ENCODE measurements at places on chromosomes 3 and 15.

- no peak for DNase-seq
These were observed 69.1 kb upstream of the MAGI1 start for GRCh38 chr3:66107855-66108254.

GRCh38 chr15:80587816-80588456 is 107.2 kb upstream of the ABHD17C start:
- no peak for DNase-seq

GRCh38 chr3:48429960-48430707 is at the start of gene PLXNB1:
TSS of gene PLXNB1 (minus strand) at chr3:48430086. CDS start at chr3:48424611, 5,475 bp downstream.
- no peak for DNase-seq

DNA sequence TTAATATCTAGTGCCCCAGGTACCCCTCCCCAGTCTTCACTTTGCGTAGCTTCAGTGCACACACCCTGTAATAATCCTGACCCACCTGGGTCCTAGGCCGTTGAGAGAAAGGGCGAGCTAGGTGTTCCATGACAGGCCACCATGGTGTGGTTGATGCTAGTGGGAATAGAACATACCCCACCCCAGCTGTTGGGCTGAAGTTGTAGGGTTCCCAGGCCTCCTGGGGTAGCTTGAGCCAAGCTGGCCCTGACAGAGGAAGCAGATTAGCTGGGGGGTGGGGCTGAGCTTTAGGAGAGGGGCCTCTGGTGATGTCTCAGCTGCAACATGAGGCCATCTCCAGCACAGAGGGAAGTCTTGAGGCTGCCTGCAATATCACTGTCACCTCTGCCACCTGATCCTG is 40.5 kb downstream of the RAB11A start:
- DNase-seq = no peak

DNA sequence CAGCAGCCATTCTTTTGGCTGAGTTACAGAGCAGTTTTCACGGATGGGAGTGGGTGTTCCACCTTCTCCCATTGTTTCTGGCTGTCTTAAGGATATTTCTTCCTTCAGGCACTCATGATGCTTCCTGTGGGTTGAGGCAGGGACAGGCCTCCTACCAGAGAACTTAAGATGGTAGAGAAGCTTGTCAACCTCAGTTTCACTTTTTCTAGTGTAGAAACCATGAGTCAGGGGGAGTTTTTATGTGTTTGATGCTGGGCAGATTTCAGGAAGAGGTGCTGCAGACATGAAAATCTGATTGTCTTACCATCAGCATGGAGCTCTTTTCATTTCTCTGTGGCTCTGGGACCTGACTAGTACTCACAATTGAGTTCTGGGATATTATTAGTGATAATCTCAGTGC is 48.7 kb upstream of the VEPH1 start:
- no peak for DNase-seq

- DNase-seq = no peak
These were observed 25.2 kb downstream of the NIPA1 start for GRCh38 chr15:22811640-22812039.

DNA sequence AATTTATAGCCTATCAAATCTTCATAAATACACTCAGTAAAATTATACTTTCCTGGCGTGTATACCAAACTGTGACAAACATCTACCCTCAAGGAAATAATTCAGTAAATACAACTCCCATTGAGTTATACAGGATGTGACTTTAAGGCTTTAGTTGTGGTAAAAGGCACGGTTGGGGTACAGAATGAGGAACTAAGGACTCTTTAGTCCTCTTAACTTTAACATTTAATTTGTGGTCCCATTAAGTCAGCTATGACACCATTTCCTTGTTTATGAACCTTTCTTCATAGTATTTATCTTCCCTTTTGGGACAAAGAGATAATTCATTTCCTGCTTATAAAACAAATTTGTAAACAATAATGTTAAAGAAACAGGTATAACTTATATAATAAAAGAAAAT is 30.2 kb downstream of the IFT80 start:
- no peak for DNase-seq

GRCh38 chr15:76208786-76209424 is 102.4 kb downstream of the ETFA start:
- DNase-seq = no peak

- DNase-seq = no peak
These were observed 10.3 kb downstream of the CACNA2D3 start for GRCh38 chr3:54132685-54133084.

- DNase-seq = no peak
These were observed 119.9 kb upstream of the TJP1 start for GRCh38 chr15:29942143-29942542.

GRCh38 chr3:192875971-192876565 is 41.6 kb downstream of the MB21D2 start:
- no peak for DNase-seq

- DNase-seq = no peak
These were observed 218.1 kb downstream of the ADAMTSL3 start for GRCh38 chr15:83871808-83872559.

- DNase-seq = no peak
These were observed 6.2 kb downstream of the CILP start for GRCh38 chr15:65204931-65205660.

GRCh38 chr3:70539908-70540307 is 227.5 kb upstream of the MDFIC2 start:
- DNase-seq = no peak

DNA sequence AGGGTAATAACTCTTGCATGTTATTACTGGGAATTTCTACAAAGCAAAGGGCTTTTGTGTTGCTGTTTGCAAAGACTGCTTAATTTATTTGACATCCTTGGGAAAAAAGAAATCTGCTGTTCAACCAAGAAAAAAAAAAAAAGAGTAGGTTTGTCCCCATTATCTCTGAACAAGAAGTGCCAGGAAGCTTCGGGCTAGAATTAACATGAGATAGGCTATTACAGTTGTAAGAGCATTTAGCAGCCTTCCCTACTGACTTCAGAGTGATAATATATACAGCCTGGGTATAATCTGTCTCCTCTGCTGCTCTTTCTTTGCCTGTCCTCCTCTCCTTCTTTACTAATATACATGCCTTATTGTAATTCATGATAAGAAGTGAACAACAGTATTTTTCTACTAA is 23.3 kb upstream of the CHMP2B start:
- DNase-seq = no peak

- DNase-seq = no peak
These were observed 60.2 kb upstream of the SLC4A7 start for GRCh38 chr3:27544372-27544865.

GRCh38 chr3:50512131-50512530 is 8.7 kb upstream of the CACNA2D2 start:
- no peak for DNase-seq

- DNase-seq = no peak
These were observed 123.0 kb downstream of the SUCLG2 start for GRCh38 chr3:67531181-67532101.

- DNase-seq = no peak
These were observed 158.5 kb upstream of the TPM1 start for GRCh38 chr15:62883938-62884479.

DNA sequence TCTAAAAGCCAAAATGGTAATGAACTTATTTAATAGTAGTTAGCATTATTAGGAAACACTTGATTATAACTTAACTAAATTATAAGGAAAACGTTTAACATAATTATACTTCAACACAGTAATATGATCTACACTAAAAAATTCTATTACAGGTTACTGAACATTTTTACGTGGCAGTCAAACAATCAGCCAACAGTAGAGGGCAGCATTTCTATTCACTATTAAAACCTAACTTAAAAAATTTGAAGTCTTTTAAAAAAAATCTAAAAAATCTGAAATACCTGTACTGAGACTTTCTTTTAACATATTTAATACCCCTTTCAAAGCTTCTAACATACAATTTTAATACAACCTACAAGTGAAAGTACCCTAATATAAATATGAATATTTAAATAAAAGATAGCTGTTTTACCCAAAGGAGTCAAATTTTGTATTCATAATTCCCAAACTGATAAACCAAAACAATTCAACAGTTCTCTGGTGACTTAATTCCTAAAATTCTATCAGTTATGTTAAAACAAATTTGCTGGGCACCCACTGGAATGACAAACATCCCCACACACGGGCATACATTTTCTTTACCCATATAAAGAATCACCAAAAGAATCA is 41.5 kb downstream of the DLG1 start:
- peak; percentile 60 for DNase-seq

- no peak for DNase-seq
These were observed 290.5 kb upstream of the VEPH1 start for GRCh38 chr3:157793745-157794144.

DNA sequence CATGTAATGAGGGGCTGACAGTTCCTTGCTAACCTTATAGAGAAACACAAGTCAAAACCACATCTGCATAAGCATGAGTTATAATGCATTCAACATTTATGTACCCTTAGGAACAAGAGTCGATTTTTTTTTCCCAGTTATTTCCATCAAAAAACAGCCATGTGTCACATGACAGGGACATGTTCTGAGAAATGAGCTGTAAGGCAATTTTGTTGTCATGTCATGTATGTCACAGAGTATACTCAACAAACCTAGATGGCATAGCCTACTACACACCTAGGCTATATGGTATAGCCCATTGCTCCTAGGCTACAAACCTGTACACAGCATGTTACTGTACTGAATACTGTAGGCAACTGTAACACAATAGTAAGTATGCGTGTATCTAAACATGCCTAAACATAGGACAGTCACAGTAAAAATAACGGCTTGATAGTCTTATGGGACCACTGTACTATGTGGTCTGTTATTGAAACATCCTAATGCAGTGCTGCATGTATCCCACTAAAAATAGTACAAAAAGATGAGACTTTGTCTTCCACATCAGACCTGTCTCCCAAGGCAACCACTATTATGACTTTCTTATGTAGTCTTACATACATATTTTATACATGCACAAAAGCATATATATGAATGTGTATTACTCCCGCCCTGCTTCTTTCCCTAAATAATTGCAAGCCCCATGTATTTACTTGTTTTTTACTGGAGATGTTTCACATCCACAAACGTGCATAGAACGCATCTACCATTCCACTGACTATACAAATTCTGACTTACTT is 34.9 kb downstream of the LINS1 start:
- DNase-seq = no peak

GRCh38 chr3:114374433-114374990 is 80.7 kb downstream of the TIGIT start:
- no peak for DNase-seq

DNA sequence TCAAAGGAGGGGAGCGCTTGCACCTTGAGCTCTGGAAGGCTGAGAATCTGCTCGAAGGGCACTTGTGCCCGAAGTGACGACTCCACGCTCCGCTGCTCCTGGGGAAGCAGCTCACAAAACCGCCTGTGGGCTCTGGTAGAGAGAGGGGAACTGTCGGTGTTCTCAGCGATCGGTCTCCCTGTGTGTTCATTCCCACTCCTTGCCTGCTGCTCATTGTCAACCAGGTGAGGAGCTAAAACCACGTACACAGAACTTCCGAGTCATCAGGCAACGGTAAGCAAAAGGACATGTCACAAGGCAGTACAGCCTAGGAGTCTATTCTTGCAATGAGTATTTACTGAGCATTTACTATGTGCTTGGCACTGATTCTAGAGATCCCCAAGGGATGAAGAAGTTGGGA is 1.5 kb downstream of the CIB1 start:
- no peak for DNase-seq

- no peak for DNase-seq
These were observed 158.7 kb upstream of the UBE3A start for GRCh38 chr15:25597571-25597970.

DNA sequence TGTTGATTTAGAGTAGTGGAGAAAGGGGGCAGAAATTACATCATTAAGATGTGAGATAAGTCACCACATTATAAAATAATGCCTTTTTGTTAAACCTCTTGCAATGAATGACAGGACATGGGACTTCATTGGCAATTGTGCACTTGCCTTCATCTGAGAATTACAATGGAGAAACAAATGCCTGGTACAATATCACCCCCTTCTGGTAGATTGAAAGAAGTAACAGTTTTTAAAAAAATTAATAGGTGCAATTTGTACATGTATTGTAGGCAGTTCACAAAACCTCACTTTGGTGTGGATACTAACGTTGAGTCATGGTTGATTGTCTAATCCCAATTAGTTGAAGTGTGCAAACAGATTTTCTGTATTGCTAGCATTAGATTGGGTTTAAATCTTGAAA is 4.6 kb upstream of the P2RY14 start:
- DNase-seq = peak; percentile 79

DNA sequence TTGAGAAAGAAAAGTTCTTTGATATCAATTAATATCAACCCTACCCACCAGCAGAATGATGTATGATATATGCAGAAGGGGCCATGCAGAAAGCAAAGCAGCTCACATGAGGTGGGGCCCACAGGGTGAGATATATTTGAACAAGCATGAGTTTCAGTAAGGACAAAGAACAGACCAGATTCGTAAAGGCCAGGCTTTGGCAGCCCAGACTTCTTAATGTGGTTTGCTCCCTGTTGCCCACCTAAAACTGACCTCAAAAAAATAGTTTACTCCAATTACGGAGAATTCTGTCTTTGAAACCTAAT is 255.7 kb upstream of the WNT5A start:
- no peak for DNase-seq

DNA sequence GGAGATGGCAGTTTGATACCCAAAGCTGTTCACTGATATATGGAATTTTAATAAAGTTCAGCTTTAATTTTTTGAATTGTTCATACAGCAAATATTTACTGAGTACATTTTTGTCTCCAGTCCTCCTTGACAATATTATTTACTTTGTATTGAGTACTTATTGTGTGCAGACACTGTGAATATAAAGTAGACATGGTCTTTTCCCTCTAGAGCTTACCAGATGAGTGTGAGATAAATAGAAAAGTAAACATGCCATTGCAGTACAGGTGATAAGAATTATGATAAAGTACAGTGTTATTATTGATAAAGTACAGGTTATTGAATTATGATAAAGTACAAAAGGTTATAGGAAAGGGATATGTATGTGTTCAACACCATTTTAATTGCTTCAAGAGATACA is 2.1 kb downstream of the UBA5 start:
- DNase-seq = no peak

GRCh38 chr3:39528844-39529243 is 61.4 kb downstream of the MOBP start:
- no peak for DNase-seq

DNA sequence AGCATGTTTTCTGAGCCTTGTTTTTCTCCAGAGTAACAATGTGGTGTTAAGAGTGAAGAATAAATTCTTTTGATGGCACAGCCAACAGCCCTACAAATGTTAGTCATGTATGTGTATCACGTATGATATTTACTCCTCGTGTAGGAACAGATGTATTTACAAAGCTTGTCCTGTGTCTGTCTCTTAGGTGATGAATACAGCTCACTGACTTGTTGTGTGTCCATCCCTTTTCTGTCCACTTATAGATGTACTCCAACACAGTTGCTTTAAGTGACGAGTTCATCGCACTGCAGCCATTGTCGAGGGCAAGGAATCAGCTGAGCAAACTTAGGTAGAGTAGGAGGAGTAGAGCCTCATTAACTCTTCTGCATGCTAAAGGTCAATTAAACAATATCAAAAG is 78.1 kb downstream of the DCUN1D1 start:
- no peak for DNase-seq

- DNase-seq = no peak
These were observed 640 bp downstream of the POPDC2 start for GRCh38 chr3:119659606-119660291.

GRCh38 chr15:80840182-80841130 is 61.3 kb downstream of the CEMIP start:
- DNase-seq = no peak

- no peak for DNase-seq
These were observed 2.3 kb downstream of the TPM1 start for GRCh38 chr15:63044645-63045464.
